ENCODE measurements at places on chromosomes 7 and 10.

- DNase-seq, result no peak
Measured at GRCh38 chr7:142134909-142135308, 23.4 kb downstream of the MGAM2 start.

DNA sequence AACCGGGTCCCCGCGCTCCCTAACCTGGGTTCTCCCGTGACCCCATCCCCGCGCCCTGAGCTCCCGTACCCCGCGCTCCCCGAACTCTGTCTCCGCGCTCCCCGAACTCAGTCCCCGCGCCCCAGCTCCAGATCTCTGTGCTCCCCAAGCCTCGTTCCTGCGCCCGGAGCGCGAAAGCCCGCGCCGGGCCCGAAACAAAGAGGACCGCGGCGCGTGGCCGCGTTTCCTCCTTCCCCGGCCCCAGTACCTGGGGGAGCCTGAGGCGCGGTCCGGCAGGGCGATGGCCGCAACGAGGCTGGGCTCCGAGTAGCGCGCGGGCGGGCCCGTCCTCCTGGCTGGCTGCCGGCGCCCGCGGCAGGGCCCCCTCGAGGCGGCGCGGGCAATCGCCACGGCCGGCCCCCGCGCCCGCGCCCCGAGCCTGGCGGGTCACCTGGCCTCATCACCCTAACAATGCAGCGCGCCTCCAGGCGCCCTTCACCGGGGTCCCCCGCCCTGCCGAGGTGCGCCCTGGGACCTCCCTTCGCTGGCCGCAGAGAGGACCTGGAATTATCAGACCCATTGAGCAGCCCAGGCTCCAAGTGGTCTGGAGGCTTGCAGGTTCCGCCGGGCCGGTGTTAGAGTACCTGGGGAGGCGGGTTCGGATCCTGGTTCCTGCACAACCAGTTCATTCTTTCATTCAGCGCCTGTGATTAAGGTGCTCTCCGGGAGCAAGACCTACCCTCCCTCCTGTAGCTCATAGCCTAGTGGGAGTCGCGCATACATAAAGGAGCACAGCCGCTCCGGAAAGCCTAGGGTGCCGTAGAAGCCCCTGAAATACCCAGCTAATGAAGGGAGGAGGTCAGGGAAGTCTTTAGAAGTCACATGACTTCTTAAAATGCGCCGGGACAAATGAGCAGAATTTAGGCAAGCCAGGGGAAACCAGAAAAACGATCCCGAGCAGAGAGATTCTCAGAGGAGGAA lies at the start of gene TNS3:
Gene TNS3, minus strand, starts transcription at position 308 of the 960 bp plus-strand sequence. CDS start 142,475 bp downstream, outside the sequence.
- DNase-seq, result no peak

DNA sequence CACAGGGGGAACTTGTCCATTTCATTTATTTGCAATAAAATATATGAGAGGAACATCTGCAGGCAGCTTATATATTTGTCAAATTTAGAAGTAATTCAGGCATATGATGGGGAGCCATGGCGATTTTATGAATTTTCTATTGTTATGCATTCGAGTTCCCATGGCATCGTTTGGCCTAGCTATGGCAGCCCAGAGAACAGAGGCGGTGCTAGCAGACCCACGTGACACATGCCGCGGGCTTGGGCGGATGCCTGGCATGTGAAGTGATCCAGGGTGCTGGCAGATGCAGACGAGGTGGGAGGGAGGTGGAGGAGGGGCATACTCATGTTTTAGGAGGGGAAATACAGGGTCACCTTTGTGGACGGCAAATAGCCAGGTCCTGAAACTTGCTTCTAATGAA lies 560.0 kb upstream of the GALNT17 start:
- DNase-seq, result no peak

- DNase-seq, result no peak
Measured at GRCh38 chr7:8702807-8703206, 269.4 kb downstream of the NXPH1 start.

- no peak for DNase-seq
Measured at GRCh38 chr7:102264367-102264891, 22.2 kb upstream of the SH2B2 start.

DNA sequence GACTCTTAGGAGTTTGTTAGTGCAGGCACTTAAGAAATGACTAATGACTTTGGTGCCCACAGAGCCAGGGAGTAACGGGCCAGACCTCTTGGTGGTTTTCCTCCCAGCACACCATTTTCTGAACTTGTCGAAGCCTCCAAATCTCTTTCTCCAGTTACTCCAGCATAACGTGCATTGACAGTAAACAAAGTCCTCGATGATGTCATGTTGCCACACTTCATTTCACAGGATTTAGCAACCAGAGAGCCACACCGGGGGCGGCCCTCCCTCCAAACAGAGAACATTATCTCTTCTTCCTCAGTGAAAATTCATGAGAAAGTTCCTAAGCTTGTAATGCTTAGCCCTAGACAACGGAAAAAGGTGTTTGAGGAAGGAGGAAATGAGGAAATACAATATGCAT lies 4.0 kb upstream of the SVOPL start:
- DNase-seq, result no peak

- DNase-seq, result no peak
Measured at GRCh38 chr10:125584954-125585353, 98.0 kb downstream of the TEX36 start.

DNA sequence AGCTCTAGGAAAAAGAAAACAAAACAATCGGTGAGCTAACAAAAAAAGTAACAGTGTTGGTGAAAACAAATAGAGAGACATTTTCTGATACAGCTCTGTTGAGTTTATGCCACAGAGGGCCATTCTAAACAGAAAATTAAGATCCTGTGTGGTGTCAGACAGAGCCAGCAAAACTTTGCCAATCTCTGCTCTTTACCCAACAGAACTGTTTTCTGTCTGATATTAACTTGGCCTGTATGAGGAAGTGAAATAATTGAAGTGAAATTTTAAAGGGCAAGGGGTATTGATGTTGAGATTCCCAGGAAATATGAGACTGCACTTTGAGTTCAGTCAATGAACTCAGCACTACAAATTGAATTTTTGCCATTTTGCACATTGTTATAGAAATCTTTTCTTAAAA lies 101.0 kb downstream of the AOAH start:
- DNase-seq, result no peak

Data from stimulated activated naive CD8-positive, alpha-beta T cell treated with anti-CD3 and anti-CD28 coated beads, Interleukin-15, Interleukin-2, amounts not matched to agents 100 U/mL and 50 U/mL, for 24 hours (primary cell).